Ascending aorta (tissue), 2 donors: ENCODE measurements at places on chromosomes 2 and 18. TPM values are rescaled to one million over a fixed set of nuclear protein-coding genes. Genes with fewer than 3 reads are reported as not detected.

DNA sequence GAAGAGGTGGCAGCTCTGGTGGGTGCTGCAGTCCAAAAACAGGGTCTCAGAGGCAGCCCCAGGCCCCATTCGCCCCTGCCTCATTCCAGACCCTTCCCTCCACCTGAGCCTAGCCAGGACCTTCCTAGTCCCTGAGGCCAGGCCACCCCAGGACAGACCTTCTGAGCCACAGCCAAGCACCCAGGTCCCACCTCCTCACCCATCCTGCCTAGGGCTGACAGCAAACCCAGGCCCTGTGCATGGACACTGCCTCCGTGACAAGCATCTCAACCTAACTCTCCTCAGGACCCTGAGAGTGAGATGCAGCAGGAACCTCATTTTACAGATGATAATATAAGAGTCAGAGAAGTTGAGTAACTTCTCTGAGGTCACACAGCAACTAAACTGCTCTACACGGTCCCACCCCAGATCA, 15.5 kb downstream of the ADRA2B start:
- peak; percentile 4 for DNase-seq

- DNase-seq = no peak
These were observed 460.9 kb downstream of the RIT2 start for GRCh38 chr18:42654556-42654955.

MYO3B gene
- not detected for total RNA-seq

DNA sequence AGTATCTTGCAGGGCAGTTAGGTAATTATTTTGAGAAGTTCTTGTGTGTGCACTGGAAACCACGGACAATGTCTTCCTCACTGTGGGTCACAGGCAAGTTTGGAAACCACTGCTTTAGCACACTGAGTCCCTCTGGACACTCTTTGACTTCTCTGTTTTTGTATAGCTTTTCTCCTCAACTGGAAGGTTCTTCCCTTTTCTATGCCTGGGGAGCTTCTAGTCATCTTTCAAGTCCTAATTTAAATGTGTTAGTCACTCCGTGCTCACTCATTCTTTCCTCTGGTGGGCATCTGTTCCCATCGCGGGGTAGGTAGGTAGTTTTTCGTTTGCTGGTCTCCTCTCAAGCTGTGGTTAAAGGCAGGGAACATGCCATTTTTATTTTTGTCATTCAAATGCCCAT, 32.1 kb downstream of the E2F6 start:
- DNase-seq = no peak

GRCh38 chr18:58554404-58554803, 74.5 kb downstream of the ALPK2 start:
- no peak for DNase-seq

ALPG gene
- not detected for total RNA-seq
